ENCODE measurements at places on chromosomes 4 and X.

- no peak for DNase-seq
Measured at GRCh38 chr4:85717351-85717750, 242.4 kb downstream of the ARHGAP24 start.

DNA sequence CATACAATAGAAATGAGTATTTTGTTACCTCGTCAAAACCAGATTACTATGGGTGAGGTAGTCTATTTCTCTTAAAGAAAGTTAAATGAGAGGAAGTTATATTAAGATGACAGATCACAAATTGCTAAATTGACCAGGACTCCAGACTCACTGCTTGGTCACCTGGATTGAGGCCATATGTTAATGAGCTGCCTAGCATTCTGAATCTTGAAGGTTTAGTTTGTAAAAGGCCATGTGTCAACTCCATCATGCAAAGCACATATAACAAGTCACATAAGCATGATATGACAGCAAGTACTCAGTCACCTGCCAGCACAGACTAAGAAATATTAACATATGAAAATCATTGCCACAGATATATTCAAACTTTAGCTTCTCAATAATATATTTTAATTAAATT is 72.6 kb downstream of the EPHA5 start:
- no peak for DNase-seq

- no peak for DNase-seq
Measured at GRCh38 chr4:154049457-154050181, 260.7 kb upstream of the SFRP2 start.

DNA sequence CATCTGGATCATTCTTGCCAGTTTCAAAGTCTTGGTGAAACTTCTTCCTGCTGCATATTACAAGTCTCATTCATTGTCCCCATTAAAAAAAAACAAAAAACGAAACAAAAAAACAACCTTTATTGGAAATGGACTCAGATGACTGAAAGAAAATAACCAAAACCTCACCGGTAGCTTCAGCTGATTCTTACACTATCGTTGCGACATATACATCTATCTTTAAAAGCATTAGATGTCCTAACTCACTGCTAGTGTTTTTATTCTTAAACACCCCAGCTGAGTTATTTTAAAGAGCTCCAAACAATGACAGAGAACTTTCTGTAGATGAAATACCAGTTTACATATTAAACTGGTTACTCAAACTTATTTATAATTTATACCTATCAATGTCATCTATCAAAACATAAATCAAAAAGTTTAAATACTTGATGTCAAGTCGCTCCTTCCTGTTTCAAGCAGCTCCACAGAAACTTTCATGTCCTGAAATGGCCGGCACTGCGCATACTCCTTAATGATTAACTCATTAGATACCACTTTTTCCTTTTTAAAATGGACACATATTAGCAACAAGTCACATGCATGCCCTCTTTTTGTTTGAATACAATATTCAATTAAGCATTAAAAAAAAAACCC is 87.2 kb downstream of the HPRT1 start:
- no peak for DNase-seq

DNA sequence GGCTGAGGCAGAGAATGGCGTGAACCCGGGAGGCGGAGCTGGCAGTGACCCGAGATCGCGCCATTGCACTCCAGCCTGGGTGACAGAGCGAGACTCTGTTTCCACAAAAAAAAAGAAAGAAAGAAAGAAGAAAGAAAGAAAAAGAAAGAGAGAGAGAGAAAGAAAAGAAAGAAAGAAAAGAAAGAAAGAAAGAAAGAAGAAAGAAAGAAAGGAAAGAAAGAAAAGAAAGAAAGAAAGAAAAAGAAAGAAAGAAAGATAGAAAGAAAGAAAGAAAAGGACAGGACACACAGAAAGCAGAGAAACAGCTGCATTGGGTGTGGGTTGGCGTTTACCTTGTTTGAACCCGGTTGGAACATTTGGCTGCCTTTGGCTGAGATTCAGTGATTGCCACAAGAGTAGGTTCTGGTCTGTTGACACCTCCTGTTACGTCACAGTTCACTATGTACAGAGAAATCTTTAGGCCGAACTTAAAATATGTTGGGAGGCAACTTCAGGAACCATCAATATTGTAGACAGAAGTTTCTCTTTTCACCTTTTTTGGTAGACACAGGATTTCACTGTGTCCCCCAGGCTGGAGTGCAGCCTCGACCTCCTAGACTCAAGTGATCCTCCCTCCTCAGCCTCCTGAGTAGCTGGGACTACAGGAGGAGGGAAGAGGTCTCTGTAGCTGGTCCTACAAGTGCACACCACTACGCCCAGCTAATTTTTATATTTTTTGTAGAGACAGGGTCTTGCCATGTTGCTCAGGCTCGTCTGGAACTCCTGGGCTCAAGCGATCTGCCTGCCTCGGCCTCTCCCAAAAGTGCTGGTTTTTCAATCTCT is 16.3 kb upstream of the PLCXD1 start:
- no peak for DNase-seq

DNA sequence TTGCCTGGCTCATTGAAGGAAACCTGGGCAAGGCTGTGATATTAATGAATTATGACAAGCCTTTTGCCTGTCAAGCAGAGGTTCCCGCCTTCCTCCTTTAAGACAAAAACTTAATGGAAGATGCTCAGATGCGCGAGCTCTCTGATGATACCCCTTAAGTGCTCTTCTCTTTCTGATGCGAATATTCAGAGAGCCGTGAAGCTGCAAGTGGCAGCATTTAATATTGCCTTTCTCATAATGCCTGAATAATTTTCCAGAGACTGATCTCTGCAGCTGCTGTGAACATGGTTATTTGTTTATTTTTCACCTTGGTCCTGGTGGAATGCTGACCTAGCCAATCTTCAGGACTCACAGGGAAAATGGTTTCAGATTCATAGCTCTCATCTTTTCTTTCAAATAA is 251.8 kb downstream of the TENM3 start:
- DNase-seq = no peak

- DNase-seq = no peak
Measured at GRCh38 chr4:133068083-133068482, 81.0 kb upstream of the PCDH10 start.

- no peak for DNase-seq
Measured at GRCh38 chrX:154751203-154751668, 359 bp upstream of the GAB3 start.

- DNase-seq = no peak
Measured at GRCh38 chr4:68267433-68267944, 22.0 kb upstream of the TMPRSS11B start.

- no peak for DNase-seq
Measured at GRCh38 chr4:5933116-5933515, 40.2 kb upstream of the CRMP1 start.

DNA sequence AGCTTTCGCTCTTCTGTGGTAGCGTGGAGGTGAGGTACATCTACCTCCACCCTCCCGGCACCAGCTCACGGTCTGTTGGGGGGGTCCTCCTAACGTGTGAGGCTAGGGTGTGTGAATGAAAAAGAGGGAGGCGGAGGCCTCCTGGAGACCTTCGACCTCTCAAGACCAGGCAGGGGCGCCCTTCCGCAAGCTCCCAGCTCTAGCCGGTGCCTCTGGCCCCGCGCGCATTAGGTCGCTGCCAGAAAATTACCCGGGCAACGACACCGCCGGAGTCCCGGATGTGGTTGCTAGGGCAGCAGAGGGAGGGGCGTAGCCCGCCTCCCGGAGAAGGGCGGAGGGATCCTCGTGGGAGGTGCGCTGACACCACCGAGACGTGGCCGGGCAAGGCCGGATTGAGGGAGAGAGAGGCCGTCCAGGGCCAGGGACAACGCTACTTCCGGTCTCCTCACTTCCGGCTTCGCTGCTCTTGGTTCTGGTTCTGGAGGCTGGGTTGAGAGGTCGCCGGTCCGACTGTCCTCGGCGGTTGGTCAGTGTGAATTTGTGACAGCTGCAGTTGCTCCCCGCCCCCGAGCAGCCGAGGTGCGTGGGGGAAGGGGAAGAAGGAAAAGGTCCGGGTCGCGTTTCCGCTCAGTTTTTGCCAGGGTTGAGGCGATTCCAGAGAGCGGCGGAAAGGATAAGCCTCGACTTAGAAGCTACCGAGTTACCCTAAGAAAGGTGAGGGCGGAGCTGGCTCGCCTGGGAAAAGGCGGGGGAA is at the start of the genes ARFIP1 and TIGD4:
TSS of gene ARFIP1 (plus strand) at position 442 of the 754 bp plus-strand sequence. CDS start 49,680 bp downstream, outside the sequence.
TSS of gene TIGD4 (minus strand) at position 218 of the 754 bp plus-strand sequence. CDS start 8,726 bp downstream, outside the sequence.
- peak; percentile 95 for DNase-seq

- no peak for DNase-seq
Measured at GRCh38 chr4:185304541-185304940, 91.2 kb downstream of the LRP2BP start.

DNA sequence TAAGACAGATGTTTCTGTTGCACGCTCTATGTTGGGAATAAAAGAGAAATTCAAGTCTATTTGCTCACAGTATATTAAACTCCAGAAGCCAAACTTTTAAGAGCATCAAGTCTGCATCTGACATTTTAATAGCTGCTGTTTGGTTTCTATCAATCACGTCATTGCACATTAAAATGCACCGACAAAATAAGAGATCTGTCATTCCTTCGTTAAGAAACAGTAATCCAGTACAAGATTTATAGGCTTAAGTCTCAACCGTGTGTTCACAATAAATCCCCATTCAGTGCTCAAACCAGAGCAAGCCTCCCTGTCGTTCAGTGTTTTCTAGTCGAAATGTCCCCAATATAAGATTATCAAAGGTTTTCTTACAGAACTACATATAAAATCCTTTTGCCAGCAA is 89.0 kb upstream of the BMPR1B start:
- no peak for DNase-seq

GRCh38 chr4:159283696-159284095 is 180.8 kb downstream of the RAPGEF2 start:
- DNase-seq = no peak

DNA sequence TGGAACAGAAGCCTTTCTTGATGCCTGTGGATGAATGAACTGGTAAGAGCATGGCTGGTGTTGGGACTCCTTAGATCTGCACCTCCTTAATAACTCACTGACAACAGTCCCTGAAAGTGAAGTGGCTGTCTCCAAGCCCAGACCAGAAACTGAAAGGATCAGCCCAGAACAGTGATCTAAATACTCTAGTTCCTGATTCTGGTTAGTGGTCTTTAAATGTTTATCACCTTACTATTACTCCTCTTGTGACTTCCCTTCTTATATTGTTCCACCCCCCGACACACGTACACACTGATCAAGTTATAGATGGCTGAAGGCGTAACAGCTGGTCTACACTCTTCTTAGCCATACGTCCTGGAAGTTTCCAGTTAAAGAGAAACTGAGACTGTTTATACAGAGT is 33.8 kb upstream of the ARMCX2 start:
- DNase-seq = no peak

DNA sequence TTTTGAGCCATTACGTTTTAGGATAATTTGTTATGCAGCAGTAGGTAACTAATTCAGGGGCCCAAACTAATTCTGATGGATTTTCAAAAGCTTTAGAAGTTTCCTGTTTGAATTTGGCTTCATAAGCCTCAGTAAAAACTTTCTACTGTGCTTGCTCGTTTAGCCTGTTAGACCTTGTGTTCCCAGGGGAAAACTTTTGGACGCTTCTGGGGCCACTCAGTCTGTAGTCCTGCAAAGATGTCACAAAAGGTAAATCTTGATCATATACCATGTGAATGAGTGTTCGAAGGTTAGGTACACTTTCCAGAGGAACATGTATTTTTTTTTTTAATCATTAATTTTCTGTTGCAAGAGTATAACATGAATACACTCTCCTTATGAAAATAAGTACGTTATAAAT is 70.7 kb downstream of the SUPT20HL2 start:
- DNase-seq = no peak

DNA sequence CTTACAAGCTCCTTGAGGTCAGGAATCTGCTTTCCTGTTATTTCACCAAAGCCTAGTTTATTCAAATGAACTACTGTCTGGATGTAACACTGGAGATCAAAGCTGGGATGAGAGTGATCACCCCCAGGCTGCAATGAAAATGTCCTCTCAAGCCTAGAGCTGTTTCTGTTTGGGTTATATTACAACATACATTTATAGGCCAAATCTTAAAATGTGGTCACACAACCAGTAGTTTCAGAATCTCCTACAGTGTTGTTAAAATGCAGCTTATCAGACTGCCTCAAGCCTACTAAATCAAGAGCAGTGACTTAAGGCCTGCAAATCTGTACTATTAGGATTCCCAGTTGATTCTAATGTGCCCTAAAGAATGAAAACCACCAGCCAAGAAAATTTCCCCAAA is 207.5 kb downstream of the PAPSS1 start:
- no peak for DNase-seq

- no peak for DNase-seq
Measured at GRCh38 chr4:147286846-147287587, 193.9 kb upstream of the EDNRA start.

DNA sequence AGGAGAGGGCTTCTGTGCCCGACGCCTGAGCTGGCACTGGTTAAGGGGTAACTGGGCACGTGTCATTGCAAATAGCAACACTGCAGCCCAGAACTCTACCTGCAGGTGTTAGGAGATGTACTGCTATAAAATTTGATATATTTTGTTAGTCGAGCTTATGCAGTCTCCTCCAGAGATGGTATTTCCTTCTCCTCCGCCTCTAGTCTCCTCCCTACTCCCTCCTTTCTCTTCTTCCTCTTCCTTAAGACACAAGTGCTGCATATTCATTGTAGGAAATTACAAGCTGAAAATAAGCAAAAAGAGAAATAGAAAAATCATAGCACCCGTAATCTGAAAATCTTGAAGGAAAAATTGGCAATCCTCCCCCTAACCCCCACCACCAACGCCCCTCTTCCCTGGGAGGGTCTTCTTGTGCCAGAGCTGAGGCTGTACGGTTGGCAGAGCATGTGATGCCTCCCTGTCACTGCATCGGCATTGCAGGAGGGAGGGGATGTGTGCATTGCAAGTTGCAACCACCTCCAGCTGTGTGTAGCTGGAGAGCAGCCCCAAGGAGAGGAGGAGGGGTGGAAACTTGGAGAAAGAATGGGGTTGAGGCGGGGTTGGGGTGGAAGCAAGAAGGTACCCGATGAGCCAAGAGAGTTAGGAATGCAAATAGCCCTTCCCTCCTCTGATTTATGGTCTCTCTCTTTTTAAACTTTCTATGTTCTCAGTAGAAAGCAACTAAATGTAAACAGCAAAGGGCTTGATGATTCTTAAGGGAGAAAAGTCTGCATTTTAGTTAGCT is 48.3 kb upstream of the MND1 start:
- DNase-seq = no peak

DNA sequence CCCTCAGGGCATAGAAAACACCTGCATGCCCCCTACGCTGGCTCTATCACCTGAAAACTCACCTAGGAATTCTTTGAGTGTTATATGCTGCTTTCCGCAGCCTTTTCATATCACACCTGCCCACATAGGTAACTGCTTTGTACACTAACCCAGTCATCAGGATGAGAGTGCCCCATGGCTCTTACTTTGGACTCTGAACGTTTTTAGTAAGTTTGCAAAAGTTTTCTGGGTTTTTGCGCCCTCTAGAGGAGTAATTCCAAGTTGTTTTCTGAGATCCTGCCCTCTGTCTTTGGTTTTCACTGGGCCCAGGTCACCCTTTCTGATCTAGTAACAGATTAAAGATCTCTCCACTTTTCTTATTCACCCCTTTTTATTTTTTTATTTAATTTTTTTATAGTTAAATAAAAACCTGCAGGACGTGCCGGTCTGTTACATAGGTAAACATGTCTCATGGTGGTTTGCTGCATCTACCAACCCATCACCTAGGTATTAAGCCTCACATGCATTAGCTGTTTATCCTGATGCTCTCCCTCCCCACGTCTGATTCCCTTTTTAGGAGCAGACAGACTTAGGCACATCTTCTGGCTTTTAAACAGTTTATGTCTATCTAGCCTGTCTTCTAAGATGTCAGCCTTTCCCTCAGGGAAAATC is 139.2 kb downstream of the NWD2 start:
- DNase-seq = no peak
